ENCODE measurements at places on chromosomes 11 and 22.

DNA sequence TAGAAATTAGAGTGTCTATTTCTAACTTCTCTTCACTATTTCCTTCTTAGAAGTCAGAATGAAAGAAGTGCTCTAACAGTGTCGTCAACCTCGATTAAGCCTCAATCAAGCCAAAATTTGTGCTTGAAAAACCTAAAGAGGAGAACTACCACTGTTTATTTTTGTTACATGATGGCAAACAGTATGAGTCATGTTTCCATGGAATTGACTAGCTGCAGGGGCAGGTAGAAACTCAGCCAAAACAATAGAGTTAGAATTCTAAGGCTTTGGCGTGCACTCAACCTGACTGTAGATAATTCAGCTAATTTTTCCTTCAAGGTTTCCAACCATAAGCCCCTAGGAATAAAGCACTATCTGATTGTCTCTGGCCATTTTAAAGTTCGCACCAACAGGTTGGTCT is 415.9 kb downstream of the ETS1 start:
- DNase-seq: no peak

GRCh38 chr11:30821438-30821965 is 235.3 kb upstream of the MPPED2 start:
- no peak for DNase-seq

GRCh38 chr11:83571302-83571701 is 285.1 kb upstream of the CCDC90B start:
- DNase-seq: no peak

- no peak for DNase-seq
These were observed 7.4 kb downstream of the SLN start for GRCh38 chr11:107704451-107704850.

DNA sequence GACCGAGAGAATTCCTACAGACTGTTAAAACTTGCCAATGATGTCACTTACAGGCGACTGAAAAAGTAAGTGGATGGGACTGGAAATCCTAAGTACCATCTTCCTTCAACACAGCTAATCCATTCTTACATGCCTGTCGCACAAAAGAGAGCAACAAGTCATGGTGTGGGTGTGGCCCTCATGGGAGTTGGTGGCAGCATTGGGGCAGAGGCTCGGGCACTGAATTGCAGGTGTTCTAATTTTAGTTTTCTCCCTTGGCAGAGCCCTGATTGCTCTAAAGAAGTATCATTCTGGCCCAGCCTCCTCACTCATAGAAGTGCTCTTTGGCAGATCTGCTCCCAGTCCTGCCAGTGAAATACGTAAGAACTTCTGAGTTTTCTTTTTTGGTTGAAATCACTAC is 4.6 kb downstream of the IGHMBP2 start:
- no peak for DNase-seq

GRCh38 chr11:85759915-85760314 is 51.0 kb downstream of the SYTL2 start:
- DNase-seq: peak; percentile 78

DNA sequence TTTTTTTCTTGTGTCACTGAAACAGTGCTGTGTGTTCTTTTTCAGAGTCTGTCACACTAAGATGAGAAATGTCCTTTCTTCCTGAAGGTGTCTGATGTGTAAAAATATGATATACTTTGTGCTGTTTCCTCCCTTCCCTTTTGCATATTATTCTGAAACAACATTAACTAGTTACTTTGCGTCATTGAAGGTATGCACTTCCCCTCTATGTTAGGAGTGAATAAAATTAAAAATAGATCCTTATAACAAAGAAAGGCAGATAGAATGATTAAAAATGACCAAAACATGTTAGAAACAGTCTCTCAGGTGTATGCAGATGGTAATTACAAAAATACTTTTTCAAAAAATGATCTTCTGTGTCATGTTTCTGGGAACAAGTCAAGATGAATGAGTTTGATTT is 1.6 kb upstream of the RAB30 start:
- no peak for DNase-seq

- DNase-seq: no peak
These were observed 24.9 kb upstream of the CBX7 start for GRCh38 chr22:39177456-39177775.

DNA sequence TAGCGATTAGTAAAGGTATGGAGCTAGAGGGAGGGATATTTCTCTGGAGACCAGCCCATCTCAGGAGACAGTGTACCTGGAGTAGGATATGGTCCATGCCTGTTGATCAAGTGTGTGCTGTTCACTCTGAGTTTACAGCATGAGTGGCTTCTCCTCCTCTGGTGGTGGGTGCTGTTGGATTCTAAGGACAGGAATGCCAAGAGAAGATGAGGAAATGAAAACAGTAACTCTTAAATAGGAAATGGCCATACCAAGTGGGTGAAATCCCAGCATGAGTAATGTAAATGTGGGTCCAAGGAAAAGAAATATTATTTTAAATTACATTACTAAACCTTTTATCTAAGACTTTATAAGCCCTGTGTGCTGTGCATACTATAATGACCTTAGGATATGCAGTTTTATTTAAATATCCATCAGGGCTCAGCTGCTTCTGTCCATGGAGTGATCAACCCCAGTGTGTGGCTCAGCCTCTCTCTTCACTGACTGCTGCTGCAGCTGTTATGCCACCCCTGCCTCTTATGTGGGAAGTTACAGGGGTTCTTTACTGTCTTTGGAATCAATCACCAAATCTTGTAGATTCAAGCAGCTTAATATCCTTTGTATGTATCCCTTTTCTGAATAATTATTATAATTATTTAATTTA is 54.3 kb downstream of the FAT3 start:
- no peak for DNase-seq

DNA sequence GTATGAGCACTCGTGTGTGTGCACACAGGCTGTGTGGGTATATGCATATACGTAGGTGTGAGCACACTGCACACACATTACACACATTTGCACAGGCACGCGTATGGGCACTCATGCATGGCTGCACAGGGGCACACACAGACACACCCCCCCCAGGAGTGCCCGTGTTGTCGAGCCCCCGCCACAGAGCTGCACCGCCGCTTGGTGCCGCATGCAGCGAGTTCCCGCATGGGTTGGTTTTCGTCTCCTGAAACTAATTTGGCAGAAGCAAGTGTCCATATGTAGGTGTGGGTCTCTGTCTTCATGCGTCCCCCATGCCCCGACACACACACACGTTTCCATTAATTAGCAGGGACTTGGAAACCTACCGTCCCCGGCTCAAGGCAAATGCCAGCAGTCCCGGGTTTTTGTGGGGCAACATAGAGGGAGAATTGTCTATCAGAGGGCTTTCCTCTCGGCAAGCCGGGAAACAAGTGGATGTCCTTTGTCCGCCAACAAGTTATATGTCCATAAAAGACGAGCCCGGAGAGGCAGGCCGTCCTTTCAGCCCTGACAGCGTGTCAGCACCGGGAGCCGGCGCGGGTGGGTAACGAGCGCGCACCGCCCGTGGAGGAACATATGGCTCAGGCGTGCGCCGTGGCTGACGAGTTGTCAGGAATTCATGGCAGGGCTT is 1291.7 kb downstream of the BRD1 start:
- no peak for DNase-seq

All from fibroblast of skin of left biceps (primary cell).